ENCODE measurements at places on chromosomes 16 and 17.

- peaks cover 76% of the 10 kb centered on the region for H3K27me3 ChIP-seq
- DNase-seq, result peak; percentile 90
- H3K4me3 ChIP-seq, result no peak overlapping the region
Observed at GRCh38 chr17:79325709-79326430, 251.2 kb downstream of the ENGASE start.

DNA sequence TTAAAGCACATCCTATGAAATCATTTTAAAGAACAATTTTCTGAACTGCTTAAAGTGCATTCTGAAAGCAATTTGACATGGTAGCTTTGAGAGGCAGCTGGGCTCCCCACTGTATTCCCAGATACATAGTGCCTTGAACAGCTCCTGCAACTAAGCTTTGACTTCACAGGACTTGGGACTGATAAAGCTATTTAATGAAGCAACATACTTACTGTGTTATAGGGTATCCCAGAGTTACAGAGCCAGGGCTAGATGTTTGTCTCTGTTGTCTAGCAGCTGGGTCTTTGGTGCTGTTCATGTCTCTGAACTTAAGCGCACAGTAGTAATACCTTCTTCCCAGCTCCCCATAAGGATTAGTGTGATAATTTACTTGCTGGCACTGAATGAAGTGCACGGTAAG, 862 bp downstream of the ACSM1 start:
- no peaks in the 10 kb centered on the region for H3K4me1 ChIP-seq
- no peak overlapping the region for H3K27ac ChIP-seq
- no peak overlapping the region for H3K4me3 ChIP-seq
- no peaks in the 10 kb centered on the region for H3K27me3 ChIP-seq
- DNase-seq, result no peak

DNA sequence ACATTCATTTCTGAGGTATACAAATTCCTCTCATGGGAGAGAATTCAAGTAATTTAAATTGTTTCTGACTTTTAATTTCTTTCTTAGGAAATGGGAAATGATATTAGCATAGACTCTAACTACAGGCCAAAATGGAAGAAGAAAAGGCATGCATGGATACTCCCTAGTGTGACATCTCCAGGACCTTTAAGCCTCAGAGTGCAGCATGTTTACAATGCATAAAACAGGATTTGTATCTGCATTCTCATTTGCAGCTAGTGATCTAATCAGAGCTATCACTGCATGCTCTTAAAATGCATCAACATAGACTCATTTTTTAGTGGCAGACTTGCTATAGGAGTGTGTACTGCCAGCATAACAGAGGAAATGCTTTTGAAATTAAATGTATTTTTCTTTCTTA, 224.6 kb upstream of the GOT2 start:
- no peak overlapping the region for H3K4me3 ChIP-seq
- H3K27ac ChIP-seq, result no peak overlapping the region
- H3K36me3 ChIP-seq, result no peaks in the 10 kb centered on the region
- peaks cover 6% of the 10 kb centered on the region for H3K4me1 ChIP-seq

DNA sequence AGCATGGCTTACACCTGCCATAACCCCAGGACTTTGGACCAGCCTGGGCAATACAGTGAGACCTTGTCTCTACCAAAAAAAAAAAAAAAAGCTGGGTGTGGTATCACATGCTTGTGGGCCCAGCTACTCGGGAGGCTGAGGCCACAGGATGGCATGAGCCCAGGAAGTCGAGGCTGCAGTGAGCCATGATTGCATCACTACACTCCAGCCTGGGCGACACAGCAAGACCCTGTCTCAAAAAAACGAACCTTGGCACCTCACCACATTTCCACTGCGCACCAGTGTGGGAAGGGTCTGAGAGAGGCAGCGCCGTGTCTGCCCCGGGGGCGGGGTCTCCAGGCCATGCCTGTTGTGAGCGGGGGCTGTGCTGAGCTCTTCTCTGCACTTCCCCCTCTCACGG, 6.3 kb downstream of the ACSF3 start:
- no peak overlapping the region for H3K27ac ChIP-seq
- no peak overlapping the region for H3K4me3 ChIP-seq
- H3K4me1 ChIP-seq, result peaks cover 45% of the 10 kb centered on the region
- peaks cover 4% of the 10 kb centered on the region for H3K27me3 ChIP-seq
- H3K36me3 ChIP-seq, result peaks cover 15% of the 10 kb centered on the region
- DNase-seq, result no peak

GRCh38 chr17:27296428-27296979, 2.6 kb downstream of the WSB1 start:
- peaks cover 22% of the 10 kb centered on the region for H3K36me3 ChIP-seq
- peaks cover 52% of the 10 kb centered on the region for H3K4me1 ChIP-seq
- DNase-seq, result no peak
- H3K27ac ChIP-seq, result peak overlapping the region; percentile 86
- peaks cover 5% of the 10 kb centered on the region for H3K27me3 ChIP-seq

- H3K27me3 ChIP-seq, result peaks cover 50% of the 10 kb centered on the region
- DNase-seq, result no peak
- no peak overlapping the region for H3K4me3 ChIP-seq
- no peak overlapping the region for H3K27ac ChIP-seq
- H3K4me1 ChIP-seq, result no peaks in the 10 kb centered on the region
- no peaks in the 10 kb centered on the region for H3K36me3 ChIP-seq
Observed at GRCh38 chr16:3356118-3356517, 429 bp downstream of the OR2C1 start.

- no peak overlapping the region for H3K27ac ChIP-seq
- DNase-seq, result no peak
- H3K4me1 ChIP-seq, result peaks cover 20% of the 10 kb centered on the region
- H3K36me3 ChIP-seq, result no peaks in the 10 kb centered on the region
Observed at GRCh38 chr17:55833306-55833705, 82.5 kb downstream of the PCTP start.

DNA sequence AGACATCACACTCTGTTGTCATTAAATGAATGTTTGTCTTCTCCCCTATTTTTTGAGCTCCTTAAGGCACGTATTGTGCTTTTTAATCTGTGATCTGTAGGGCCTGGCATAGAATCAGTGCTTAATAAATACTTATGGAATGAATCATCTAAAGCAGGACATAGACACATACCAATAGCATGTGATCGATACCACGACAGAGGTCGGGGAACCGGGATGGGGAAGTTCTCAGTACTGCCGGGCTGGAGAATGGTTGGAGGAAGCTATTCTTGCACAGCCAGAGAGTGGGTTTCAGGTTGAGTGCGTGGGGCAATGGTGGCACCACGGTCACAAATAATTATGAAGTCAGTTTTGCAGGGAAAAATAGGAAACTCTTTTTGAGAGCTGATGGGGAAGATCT, 26.8 kb downstream of the NLRP1 start:
- peaks cover 16% of the 10 kb centered on the region for H3K27me3 ChIP-seq
- H3K27ac ChIP-seq, result no peak overlapping the region
- no peaks in the 10 kb centered on the region for H3K36me3 ChIP-seq

Data from nephron progenitor cell (in vitro differentiated cells).